T1000 (cell line): ENCODE measurements at places on chromosomes 6 and 20.

DNA sequence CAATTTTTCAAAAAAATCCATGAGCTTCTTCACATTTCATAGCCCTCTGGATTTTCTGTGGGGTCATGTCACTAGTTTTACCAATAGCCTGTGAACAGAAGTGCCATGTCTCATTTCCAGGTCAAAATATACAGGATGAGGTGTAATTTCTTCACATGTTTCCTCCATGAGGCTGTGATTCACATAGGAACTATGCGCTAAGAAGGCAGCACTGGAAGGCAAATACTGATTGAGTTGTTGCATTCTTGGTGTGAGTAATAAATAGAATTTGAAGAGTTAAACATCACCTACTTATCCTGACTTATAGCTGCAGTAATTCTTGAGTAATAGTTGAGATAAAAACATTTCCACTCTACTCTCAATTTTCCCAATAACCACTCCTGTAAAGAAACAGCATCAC is 442.3 kb downstream of the HAO1 start:
- no peak for DNase-seq

GRCh38 chr20:13274275-13274861 is 53.3 kb downstream of the ISM1 start:
- DNase-seq, result no peak

- no peak for DNase-seq
Observed at GRCh38 chr20:47740862-47741184, 44.5 kb downstream of the SULF2 start.

- no peak for DNase-seq
Observed at GRCh38 chr6:37667050-37667814, 30.5 kb downstream of the MDGA1 start.

GRCh38 chr6:132390017-132390416 is 11.3 kb downstream of the MOXD1 start:
- DNase-seq, result no peak

- DNase-seq, result peak; percentile 94
Observed at GRCh38 chr20:1469925-1470571, 3.4 kb upstream of the NSFL1C start.

DNA sequence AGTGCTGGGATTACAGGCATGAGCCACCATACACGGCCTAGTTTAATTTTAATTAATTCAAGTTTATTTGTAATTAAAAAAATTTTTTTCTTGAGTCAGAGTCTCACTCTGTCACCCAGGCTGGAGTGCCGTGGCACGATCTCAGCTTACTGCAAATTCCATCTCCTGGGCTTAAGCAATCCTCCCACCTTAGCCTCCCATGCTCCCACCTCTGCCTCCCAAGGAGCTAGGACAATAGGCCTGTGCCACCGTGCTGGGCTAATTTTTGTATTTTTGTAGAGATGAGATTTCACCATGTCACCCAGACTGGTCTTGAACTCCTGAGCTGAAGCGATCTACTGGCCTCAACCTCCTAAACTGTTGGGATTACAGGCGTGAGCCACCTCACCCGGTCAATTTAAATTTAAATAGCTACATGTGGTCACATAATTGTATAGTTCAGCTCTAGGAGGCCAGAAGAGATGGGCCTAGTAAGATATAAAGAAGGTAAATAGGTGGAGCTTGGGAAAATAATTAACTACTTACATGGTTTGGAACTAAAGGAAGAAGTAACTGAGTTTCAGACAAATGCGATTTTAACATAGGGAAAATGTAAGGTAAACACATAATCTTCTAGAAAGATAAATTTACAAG is 220.0 kb upstream of the CITED2 start:
- DNase-seq, result no peak

- no peak for DNase-seq
Observed at GRCh38 chr6:94668876-94669275, 908.5 kb upstream of the MANEA start.

DNA sequence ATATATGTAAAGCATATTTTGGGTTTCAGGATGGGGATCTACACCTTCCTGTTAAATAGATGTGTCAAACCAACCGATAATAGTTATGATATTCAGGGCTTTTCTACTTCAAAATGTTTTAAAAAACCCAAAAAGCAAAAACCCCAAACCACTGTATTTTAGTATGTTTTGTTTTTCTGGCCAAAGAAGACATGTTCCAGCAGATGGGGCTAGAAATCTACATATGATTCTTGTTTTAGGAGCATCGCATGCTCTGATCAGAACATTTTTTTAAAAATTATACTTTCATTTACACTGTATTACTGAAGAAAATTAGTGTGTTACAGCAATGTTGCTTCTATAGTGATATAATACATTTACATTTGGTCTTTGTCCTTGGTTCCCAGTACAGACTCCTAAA is 11.0 kb downstream of the RMND1 start:
- DNase-seq, result no peak

- DNase-seq, result no peak
Observed at GRCh38 chr6:113338644-113339043, 518.5 kb upstream of the MARCKS start.

- DNase-seq, result no peak
Observed at GRCh38 chr6:16949716-16950115, 152.1 kb upstream of the STMND1 start.
